SJCRH30 (cell line): ENCODE measurements at places on chromosomes 6 and 20. TPM values are rescaled to one million over a fixed set of nuclear protein-coding genes. Genes with fewer than 3 reads are reported as not detected.

Gene GGTLC1
- total RNA-seq: not detected in 2 replicates

Gene LST1
- not detected in 2 replicates for total RNA-seq

Gene C4A
- total RNA-seq: 0.81 and 2.5 TPM in 2 replicates

Gene FLRT3
- 5.3 and 6.5 TPM in 2 replicates for total RNA-seq

Gene SEMG1
- not detected in 2 replicates for total RNA-seq

Gene TPX2
- total RNA-seq: 237 and 240 TPM in 2 replicates

Gene NCOA7
- 3.8 and 4.1 TPM in 2 replicates for total RNA-seq

Gene MRAP2
- total RNA-seq: 18.3 and 20.3 TPM in 2 replicates

Gene SLC32A1
- total RNA-seq: not detected in 2 replicates

Gene RBM39
- 423 and 517 TPM in 2 replicates for total RNA-seq

Gene SLC22A2
- total RNA-seq: 0.02 TPM in 1 of 2 replicates, not detected in the other

Gene FAM83C
- total RNA-seq: 0.10 TPM in 1 of 2 replicates, not detected in the other

Gene CD40
- total RNA-seq: 0.10 and 0.12 TPM in 2 replicates

Gene ATP6V1G2
- 0.91 and 1.4 TPM in 2 replicates for total RNA-seq

Gene CST4
- not detected in 2 replicates for total RNA-seq

Gene CDH26
- 0.18 and 0.32 TPM in 2 replicates for total RNA-seq

Gene RAMACL
- 0.12 and 0.15 TPM in 2 replicates for total RNA-seq

Gene GRM1
- total RNA-seq: 0.13 TPM in 1 of 2 replicates, not detected in the other

Gene BTN1A1
- total RNA-seq: 0.04 TPM in 1 of 2 replicates, not detected in the other
